ENCODE measurements at places on chromosomes 5 and 9.

- DNase-seq: no peak
Observed at GRCh38 chr9:109935406-109936087, 155.5 kb downstream of the PALM2AKAP2 start.

- no peak for DNase-seq
Observed at GRCh38 chr5:169080448-169080911, 220.5 kb downstream of the SLIT3 start.

DNA sequence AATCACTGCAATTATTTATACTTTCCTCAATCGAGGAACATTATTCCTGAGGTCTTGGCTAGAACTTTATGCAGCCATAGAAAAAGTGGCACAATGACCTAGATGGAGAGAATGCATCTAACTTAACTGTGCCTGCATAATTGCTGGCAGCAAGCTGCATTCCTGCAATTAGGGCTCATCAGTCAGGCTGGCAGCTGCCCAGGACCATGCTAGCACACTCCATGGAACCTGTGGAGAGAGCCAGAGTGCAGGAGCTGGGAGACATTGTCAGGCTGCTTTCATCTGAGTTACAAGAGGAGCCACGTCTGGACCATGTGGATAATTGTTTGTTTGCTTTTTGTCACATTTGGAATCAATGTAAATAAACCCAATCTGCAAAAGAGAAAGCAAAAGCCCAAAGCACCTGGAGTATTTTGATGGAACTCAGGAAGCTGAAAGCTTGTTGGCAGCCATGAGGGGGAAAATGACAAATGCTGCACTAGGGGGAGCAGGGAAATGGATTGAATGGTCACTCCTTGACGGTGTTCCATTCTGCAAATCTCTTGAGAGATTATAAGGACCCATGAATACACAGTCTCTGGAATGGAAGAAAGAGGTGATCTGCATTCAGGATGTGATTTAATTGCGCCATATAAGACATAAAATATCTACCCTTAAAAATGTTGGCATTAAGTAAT is 839.9 kb downstream of the MAT2B start:
- DNase-seq: no peak

DNA sequence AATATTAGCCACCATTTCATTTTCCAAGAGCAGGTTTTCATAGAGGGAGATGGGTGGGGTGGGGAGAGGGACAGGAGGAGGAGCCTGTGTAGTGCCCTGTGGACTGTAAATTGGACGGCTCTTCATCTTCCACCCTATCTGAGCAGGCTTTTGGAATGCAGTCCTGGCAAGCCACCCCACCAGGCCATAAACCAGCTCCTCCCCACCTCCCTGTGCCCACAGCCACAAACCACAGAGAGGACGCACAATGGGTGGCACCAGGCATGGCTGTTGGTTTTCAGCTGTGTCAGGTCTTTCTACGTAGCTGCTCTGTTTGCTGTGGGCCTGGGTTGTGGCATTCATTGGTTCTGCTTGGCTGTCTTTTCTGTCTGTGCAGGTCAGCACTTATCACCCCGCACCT is 58.0 kb downstream of the PLAC8L1 start:
- DNase-seq: no peak

DNA sequence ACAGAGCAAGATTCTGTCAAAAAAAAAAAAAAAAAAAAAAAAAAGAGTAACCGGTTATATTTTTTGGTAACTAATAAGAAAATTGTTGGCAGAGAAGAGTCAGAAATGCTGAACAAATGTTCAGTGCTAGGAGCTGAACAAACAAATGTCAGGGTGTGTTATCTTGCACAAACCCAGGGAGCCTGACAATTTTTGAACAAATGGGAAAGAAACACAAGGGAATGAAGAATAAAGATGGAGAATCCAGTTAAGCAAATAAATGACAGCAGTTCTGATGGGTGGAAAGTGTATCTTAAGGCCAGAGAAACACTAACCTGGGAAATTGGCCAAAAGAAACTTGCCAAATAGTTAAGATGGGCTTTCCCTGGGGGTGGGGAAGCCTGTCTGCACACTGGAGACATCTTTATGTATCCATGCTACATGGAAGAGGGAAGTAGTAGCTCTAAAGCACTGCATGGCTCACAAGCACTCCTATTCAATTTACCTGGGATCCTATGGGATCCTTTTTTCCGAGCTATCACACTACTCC is 23.7 kb downstream of the KLHL3 start:
- DNase-seq: no peak

- no peak for DNase-seq
Observed at GRCh38 chr5:37554938-37555337, 175.8 kb downstream of the WDR70 start.

- DNase-seq: no peak
Observed at GRCh38 chr5:1107167-1108022, 4.5 kb downstream of the SLC12A7 start.

DNA sequence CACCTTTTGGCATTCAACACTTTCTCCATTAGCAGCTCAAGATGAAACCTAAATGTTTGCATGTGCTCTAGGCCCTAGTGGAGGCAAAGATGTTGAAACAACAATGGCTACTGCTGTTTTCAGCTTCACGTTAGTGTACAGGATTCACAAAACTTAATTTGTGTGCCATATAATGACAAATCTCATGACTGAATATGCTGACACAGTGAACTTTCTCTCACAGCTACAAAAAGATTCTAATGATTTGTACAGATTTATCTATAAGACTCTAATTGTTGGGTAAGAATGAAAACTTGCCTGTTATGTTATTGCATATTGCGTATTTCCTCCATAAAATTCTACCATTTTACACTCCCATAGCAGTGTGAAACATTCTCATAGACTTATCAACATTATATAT is 97.5 kb downstream of the CETN3 start:
- no peak for DNase-seq

DNA sequence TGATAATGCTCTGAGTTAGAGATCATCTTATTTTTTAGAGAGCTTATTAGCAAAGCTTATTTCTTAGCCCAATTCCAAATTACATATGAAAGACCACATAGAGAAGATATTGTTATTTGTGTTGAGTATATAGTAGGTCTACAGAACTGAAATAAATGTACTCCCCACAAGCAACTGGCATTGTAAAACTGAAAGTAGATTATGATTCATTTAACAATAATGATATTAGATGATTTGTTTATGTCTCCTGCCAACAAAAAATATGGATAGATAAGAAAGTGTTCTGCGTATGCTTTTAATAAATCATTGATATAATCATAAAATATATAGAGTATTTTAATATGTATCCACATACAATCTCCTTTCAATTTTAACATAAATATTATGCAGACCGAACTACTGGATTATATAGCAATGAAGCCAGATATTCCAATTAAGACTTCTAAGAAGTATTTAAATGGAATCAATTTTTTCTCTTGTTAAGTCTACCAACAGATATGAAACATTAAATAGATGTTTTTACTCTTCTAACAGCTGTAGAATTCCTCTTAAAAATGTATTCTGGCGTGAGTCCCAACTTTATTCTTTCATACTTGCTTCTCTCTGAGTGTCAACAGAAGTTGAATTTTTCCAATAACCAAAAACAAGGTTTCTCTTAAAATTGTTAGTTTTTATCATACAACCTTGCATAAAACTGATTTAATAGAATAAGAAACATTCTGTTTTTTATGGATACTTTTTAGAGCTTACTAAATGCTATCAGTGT is 15.6 kb upstream of the DAB2 start:
- no peak for DNase-seq

- DNase-seq: no peak
Observed at GRCh38 chr5:78961743-78962142, 23.4 kb downstream of the ARSB start.

- no peak for DNase-seq
Observed at GRCh38 chr9:36471359-36471758, 71.3 kb upstream of the RNF38 start.

DNA sequence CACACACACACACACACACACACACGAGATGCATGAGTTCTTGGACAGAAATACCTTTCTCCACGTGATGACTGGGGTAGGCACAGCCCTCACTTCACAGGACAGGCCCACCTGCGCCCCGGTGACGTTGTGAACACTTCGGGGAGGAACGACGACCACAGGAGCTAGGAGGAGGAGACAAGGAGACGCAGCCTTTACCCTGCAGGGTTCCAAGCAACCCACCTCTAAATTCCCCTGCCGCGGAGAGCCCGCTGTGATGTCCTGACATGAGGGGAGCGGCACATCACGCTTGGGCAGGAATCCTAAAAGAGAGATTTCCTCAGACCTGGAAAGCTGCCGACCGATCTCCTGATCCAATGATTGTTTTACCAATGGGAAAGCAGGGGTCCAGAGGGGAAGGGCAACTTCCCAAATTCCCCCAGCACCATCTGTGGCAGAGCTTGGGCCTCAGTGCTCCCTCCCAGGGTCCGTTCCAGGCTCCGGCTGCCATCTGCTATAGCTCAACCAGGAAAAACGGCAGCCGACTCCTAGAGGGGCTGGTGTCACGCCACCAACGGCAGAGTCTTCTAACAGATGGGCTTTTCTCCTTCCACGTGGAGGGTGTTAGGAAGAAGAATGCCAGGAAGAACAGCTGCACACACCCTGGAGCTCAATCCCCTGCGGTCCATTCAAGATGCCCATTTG is 10.1 kb downstream of the IGFBPL1 start:
- no peak for DNase-seq

GRCh38 chr9:80417211-80417773 is 845.5 kb downstream of the TLE4 start:
- no peak for DNase-seq

- no peak for DNase-seq
Observed at GRCh38 chr5:150853561-150853960, 7.2 kb downstream of the IRGM start.

DNA sequence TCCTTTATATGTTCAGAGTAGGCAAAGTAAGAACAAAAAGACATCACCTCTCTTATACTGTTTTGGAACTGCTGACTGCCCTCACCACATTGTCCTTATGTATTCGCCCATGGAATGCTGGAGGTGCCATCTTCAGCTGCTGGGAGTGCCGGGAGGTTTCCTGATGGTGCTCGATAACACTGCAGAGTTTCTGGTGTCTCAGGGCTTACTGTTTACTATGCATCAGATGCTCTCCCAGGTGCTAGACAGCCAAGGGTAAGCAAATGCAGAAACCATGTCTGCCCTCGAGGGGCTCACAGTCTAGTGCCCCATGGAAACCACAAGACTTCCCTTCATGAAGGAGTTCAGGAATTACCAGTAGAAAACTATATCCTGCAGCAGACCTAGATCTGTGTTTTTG is 70.1 kb upstream of the SMIM23 start:
- no peak for DNase-seq

DNA sequence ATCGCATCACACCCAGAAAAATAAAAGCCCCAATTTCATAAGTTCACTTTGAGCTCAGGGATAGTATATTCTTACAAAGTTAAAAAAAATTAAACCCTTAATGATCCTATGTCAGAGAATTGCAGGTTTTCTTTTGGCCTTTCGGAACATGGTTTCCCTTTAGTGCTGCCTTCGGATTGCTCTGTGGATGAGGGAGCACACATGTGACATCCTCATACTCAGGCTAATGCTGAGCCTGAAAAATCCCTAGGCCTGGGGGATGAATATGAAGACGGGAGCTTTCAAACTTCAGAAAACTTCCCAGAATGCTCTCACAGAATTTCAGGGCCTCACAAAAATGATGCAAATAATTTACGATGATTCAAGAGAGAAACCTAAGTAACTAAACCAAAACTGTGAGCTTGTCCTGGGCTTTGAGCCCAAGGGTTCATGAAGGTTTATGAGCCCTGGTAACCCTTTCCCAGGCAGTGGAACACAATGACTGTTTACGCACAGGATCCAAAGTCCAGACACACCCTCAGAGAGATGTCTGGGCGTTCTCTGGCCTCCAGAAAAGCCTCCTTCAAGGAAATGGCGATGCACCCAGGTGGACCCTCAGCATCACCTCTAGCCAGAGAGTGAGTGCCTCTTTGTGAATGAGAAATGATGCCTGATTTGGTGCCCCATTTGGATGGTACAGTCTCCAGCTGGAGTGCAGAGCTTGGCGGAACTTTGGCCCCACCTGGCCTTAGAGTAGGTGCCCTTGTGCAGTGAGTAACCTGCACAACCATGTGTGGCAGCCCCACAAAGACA is 145.4 kb downstream of the ENTREP1 start:
- DNase-seq: no peak

DNA sequence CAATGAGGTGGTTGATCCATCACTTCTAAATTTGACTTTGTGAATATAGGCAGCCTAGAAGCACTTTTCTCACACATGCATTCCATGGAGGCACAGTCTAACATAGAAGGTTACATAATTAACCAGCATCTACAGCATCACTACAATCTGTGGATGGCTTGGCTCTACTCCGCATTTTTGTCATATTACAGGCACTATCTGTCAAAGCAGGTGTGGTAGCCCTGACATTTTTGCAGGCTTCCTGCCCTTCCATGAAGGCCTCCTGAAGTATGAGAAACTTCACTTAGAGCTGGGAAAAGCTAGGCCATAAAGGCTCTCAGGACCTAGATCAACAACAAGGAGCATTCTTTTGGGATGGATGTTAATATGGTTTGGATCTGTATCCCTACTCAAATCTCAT is 378.0 kb downstream of the ANXA1 start:
- no peak for DNase-seq

DNA sequence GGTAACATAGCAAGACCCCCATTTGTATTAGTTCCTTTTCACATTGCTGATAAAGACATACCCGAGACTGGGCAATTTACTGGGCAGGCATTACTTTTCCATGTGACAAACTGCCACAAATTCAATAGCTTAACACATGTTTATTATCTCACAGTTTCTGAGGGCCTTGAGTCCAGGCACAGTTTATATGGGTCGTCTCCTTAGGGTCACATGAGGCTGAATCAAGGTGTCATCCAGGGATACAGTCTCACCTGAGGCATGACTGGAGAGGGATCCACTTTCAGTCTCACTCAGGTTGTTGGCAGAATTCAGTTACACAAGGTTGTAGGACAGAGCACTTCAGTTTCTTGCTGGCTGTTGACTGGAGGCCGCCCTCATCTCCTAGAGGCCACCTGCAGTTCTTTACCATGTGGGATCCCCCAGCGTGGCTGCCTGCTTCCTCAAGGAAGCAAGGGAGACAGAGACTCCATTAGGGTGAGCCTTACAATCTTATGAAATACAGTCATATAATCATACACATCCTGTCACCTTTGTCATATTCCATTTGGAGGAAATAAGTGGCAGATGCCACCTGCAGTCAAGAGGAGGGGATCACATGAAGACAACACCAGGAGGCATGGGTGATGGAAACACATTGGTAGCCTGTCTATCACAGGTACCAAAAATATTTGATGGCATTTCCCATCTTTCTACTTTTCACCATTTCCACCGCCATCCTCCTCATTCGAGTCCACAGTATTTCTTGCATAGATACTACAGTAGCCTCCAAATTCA is 15.1 kb upstream of the ERAP1 start:
- DNase-seq: no peak

GRCh38 chr5:136998854-136999357 is 500.2 kb downstream of the SPOCK1 start:
- DNase-seq: no peak

DNA sequence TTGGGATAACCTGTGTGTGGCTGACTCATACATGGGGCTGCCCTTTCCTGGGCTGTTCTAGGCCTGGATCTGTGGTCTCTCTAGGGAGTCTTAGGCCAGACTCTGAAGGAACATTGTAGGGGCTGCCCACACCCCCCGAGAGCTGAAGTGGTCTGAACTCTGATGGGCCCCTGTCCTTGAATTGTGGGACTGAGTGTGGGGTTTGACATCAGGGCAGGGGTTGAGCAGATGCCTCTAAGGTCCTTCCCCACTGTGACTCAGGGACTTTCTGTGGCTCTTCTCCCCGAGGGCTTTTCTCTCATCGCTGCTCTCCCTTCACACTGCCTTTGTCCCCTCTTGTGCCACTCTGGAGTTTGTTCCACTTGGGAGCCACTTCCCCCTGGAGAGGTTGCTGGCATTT is 215.0 kb downstream of the MELK start:
- no peak for DNase-seq
